ENCODE measurements at places on chromosomes 1 and 21.

DNA sequence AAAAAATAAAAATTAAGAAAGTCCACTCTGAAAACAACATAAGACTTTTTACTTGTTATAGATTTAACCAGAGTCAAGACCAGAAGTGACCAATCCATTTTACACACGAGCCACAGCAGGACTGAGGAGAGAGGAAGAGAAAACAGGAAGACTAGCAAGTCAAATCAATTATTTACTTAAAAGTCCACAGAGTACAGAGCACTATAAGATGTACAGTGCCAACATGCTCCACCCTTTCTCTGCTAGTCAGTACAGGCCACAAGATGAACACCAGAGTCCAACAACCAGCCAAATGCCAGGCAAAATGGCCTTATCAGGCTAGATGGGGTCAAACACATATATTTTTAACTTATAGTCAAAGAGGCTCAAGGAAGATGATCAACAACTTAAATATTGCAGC, 19.5 kb downstream of the LUZP1 start:
- no peak for DNase-seq

DNA sequence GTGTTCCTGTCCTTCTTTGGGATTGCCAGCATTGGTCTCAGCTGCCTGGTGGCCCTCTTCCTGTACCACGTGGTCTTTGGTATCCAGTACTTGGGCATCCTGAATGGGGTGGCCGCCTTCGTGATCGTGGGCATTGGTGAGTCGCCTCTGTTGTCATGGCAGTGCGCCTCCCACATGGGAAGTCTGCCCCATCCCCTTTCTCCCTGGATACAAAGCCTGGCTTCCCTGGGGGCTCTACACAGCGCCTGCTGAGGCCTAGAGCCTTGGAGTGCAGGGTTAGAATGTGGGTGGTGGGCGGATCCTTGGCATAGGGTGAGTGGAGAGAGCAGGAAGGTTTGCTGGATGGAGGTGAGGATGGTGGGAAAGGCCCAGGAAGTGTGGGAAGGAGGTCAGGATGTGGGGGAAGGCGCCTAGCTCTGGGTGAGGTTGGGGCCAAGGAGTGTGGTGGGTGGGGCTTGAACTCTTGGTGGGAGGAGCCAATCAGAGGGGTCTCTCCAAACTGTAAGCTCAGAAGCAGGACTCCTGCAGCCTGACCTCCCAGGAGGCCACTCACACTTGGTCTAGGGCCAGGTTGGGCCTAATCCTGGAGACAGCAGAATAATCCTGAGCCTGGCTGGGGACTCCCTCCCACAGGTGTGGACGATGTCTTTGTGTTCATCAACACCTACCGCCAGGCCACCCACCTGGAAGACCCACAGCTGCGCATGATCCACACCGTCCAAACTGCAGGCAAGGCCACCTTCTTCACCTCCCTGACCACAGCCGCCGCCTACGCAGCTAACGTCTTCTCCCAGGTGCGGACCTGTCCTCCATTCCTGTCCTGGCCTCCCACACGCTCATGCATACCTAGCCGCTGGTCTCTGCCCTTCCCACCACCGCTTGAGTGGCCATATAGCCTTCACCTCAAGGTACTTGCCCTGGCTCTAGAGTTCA, 36.7 kb downstream of the DISP3 start:
- DNase-seq: no peak

GRCh38 chr1:117644696-117645311, 39.0 kb downstream of the TENT5C start:
- DNase-seq: no peak

DNA sequence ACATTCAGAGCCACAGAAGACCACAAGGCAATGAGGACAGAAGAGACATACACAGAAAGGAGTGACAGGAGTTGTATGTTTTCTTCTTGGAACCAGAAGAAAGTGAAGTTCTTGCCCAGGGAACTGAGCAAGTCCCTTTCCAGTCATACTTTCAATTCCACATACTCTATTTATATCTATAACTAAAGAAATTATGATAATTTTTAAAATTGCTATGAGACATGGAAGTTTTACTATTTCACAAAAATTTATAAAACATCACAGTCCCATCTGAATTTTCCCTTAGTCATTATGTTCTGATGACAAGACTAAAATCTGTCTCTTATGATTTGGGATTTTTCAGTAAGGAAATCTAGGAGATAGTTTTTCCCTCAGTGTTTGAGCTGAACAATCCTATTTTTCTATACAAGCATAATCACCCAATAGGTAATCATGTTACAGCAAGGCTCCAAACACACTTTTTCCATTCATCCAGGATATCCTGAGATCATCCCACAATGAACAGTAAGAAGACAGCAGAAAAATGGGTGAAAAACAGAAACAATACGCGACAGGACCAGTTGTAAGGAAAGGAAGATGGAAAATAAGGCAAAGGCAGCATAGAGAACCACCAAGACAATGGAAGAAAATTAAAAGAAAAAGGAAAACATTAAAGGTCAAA, 154.6 kb downstream of the VAV3 start:
- no peak for DNase-seq

DNA sequence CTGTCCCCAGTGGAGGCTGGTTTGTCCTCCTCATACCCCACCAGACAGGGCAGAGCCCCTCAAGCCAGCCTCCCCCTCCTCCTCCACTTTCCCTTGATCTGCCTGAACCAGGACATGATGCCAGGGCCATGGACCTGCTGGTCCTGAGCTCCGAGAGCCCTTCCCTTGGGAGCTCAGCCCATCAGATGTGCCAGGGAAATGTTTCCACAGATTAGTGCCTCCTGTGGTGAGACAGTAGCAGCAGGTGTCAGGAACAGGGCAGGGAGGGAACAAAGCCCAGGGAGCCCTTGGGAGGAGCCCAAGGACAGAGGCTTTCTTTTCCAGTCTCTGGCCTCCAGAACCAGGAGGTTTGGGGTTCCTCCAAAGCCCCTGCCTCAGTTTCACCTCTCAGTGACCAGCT, 14.6 kb upstream of the SLC41A1 start:
- no peak for DNase-seq

DNA sequence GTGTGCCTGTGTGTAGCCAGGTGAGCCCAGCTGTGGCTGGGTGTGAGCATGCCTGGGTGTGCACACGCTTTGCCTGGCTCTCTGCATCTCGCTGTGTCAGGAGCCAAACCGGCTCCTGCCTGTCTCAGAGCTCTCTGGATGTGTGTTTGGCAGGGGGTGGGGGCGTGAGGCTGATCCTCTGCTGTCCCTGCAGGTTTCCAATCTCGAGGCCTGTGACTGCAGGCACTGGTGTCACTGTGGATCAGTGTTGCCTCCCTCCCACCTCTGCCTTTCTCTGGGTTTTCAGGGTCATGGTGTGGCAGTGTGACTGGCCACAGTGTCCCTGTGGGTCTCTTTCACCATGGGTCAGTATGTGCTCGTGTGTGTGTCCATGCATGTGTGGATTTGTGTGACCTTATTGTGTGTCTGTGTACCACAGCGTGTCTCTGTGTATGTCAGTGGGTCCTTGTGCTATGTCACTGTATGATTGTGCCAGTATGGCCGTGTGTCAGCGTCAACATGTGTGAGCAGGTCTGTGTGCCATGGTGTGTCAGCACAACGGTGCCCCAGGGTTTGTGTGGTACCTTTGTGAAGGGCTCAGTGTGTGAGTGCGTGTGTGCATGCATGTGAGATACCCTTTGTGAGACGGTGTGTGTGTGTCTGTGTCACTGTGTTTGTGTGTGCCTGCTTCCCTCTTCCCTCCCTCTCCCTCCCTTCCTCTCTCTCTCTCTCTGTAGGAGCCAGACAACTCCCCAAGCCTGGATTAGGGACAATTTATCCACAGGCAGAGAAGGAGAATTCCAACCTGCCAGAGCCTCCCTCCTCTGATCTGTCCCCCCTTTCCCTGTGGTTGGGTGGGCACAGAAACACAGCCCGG, 43.4 kb downstream of the AHDC1 start:
- DNase-seq: no peak

GRCh38 chr1:243343970-243344937, 88.4 kb downstream of the SDCCAG8 start:
- no peak for DNase-seq

GRCh38 chr1:21586222-21586621, 77.0 kb downstream of the ALPL start:
- DNase-seq: no peak

GRCh38 chr1:117883616-117884015, 45.8 kb downstream of the GDAP2 start:
- no peak for DNase-seq

DNA sequence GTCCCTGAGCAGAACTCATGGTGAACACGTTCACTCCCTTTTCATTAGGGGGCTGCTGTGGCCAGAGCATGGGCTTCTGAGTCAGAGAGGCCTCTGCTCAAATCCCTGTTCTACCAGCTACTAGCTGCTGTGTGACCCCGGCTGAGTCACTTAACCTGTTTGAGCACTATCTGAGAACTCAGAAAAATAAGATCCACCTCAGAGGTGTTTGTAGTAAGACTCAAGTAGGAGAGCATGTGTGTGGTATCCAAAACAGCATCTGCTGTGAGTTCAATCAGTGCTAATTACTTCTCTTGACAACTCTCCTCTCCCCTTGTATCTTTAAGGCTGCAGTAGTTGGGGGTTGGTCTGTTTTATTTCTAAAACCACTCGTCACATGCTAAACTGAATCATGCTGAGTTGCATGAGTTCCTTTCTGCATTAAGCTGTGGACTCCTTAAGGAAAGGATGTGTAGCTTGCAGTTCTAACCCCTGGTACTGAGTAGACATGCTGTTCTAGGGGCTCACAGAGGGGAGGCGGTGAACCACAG, 39.7 kb upstream of the JUN start:
- no peak for DNase-seq

GRCh38 chr1:37905727-37906126, 41.1 kb downstream of the INPP5B start:
- DNase-seq: no peak

- DNase-seq: no peak
Measured at GRCh38 chr1:183925947-183926346, 111.6 kb downstream of the COLGALT2 start.

- no peak for DNase-seq
Measured at GRCh38 chr21:31993826-31994825, 121.3 kb downstream of the HUNK start.

DNA sequence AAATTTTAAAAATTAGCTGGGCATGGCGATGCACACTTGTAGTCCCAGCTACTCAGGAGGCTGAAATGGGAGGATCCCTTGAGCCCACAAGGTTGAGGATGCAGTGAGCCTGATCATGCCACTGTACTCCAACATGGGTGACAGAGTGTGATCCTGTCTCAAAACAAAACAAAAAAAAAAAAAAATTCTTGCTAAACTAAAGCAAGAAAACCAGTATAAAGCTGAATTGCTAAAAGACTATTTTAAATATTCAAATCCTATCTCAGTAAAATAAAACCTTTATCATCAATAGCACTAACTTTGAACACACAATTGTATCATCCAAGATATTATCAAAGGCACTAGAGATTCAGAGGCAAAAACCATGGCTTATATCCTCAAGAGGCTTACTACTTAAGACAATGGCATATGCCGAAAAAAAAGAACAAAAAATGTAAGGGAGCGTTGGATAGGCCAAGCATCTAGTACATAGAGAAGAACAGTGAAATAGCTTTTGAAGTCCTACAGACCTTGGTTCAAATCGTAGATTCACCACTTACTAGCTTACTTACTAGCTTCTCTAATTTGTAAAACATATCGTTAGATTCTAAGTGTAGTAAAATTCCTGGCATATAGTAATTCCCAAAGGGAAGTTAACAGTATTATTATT, 3.6 kb downstream of the EPS15 start:
- DNase-seq: no peak

GRCh38 chr1:42035205-42035829, 116.6 kb upstream of the HIVEP3 start:
- no peak for DNase-seq

DNA sequence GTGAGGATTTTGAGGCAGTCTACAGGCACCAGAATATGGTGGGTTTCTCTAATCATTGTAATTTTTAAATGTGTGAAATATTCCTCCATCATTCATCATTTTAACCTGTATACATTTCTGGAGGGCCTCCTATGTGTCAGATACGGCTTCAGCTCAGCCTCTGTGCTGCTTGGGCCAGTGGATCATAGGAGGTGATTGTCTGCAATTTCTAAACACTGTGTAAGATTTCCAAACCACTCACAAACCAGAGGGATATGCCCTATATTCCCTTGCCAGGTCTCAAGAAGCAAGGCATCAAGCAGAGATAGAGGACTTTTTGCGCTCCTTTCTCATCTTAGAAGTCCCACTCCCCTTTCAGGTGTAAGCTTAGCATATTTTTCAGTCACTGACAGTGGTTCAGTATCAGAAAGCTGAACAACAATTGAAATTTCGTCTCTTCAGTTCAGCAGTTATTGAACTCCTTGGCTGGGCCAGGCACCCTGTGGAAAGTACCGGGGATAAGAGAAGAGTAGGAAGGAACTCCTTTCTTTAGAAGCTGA, 190.9 kb downstream of the NFIA start:
- DNase-seq: no peak
